Body of pancreas (tissue), 4 donors: ENCODE measurements at places on chromosomes 4 and X. TPM values are rescaled to one million over a fixed set of nuclear protein-coding genes. Genes with fewer than 3 reads are reported as not detected.
A peak's percentile ranks its signal among the peaks of the same experiment; 100 is the strongest.

- no peaks in the 10 kb centered on the region for H3K27me3 ChIP-seq
- no peak overlapping the region for H3K4me3 ChIP-seq
- no peaks in the 10 kb centered on the region for H3K36me3 ChIP-seq
- no peaks in the 10 kb centered on the region for H3K4me1 ChIP-seq
These were observed 180.8 kb downstream of the VEGFC start for GRCh38 chr4:176611951-176612350.

HAND2 gene
- 11.4 TPM for total RNA-seq

- H3K36me3 ChIP-seq: no peaks in the 10 kb centered on the region
- no peaks in the 10 kb centered on the region for H3K4me1 ChIP-seq
- no peak overlapping the region for H3K4me3 ChIP-seq
- no peaks in the 10 kb centered on the region for H3K27me3 ChIP-seq
- H3K27ac ChIP-seq: no peak overlapping the region
These were observed 58.5 kb downstream of the SLC2A9 start for GRCh38 chr4:9962611-9963314.

GRCh38 chr4:171279131-171279530 is 534.1 kb upstream of the GALNTL6 start:
- H3K27me3 ChIP-seq: no peaks in the 10 kb centered on the region
- DNase-seq: no peak
- no peak overlapping the region for H3K27ac ChIP-seq
- H3K4me1 ChIP-seq: no peaks in the 10 kb centered on the region
- H3K4me3 ChIP-seq: no peak overlapping the region
- no peaks in the 10 kb centered on the region for H3K36me3 ChIP-seq

- no peaks in the 10 kb centered on the region for H3K4me1 ChIP-seq
- DNase-seq: no peak
- no peak overlapping the region for H3K4me3 ChIP-seq
These were observed 68.5 kb upstream of the HMX1 start for GRCh38 chr4:8939840-8940742.

DNA sequence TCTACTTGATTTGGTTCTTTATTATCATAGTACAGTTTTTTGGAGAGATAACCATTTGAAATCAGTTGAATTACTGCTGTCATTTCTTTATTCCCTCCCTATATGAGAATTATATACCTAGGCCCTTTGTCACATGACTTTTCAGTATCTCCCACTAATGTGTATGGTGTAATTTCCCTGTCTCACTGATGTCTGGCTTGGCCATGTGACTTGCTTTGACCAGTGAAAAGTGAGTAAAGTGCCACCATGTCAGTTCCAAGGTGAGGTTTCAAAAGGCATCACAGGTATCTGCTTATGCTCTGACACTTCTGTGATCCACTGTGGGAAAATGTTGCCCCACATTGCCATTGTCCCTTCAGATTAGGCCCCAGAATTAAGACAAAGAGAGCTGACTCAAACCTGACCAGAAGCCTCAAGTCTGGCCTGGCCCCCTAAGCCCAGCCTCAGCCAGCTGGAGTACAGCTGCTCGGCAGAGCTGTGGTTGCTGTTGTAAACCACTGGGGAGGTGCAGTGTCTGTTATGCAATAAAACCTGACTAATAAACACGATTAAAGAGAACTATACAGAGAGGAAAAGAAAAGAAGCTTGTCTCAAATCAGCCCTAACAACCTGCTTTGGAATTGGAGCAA is 27.5 kb downstream of the SETD7 start:
- H3K27me3 ChIP-seq: no peaks in the 10 kb centered on the region
- no peaks in the 10 kb centered on the region for H3K4me1 ChIP-seq
- DNase-seq: no peak
- peaks cover 6% of the 10 kb centered on the region for H3K36me3 ChIP-seq
- no peak overlapping the region for H3K27ac ChIP-seq
- no peak overlapping the region for H3K4me3 ChIP-seq

FAT4 gene
- 3.3 TPM for total RNA-seq

SLAIN2 gene
- 13.2 TPM for total RNA-seq

CTBP1 gene
- 458 TPM for total RNA-seq

GRCh38 chr4:143270256-143270838 is 66.3 kb upstream of the GAB1 start:
- H3K4me3 ChIP-seq: no peak overlapping the region
- H3K27ac ChIP-seq: no peak overlapping the region
- no peaks in the 10 kb centered on the region for H3K36me3 ChIP-seq

MAOB gene
- total RNA-seq: 22.4 TPM

BTC gene
- 3.6 TPM for total RNA-seq

NPY5R gene
- total RNA-seq: 0.52 TPM

DNA sequence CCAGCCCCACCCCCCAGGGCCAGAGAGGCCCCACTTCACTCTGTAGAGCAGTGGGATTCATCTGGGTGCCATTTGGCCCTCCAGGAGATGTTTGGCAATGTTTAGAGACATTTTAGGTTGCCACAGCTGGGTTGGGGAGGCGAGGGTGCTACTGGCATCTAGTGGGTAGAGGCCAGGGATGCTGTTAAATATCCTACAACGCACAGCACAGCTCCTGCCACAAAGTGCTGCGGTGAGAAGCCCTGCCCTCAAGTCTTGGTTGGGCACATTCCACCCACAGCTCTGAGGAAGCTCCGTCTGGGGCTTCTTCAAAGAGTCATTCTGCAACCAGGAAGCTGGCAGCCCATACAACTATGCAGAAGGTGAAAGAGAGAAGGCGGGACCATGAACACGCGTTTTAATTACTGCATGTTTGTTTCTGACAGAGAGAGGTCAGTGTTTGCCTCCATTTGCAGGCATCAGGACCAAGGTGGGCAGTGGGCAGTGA is 48.1 kb upstream of the FAM9C start:
- H3K27me3 ChIP-seq: no peaks in the 10 kb centered on the region
- no peak for DNase-seq
- H3K36me3 ChIP-seq: no peaks in the 10 kb centered on the region
- H3K4me3 ChIP-seq: no peak overlapping the region
- no peak overlapping the region for H3K27ac ChIP-seq
- peaks cover 26% of the 10 kb centered on the region for H3K4me1 ChIP-seq

DOK7 gene
- 6.3 TPM for total RNA-seq

GRCh38 chr4:145580906-145581305 is 38.3 kb upstream of the MMAA start:
- no peak overlapping the region for H3K4me3 ChIP-seq
- no peak overlapping the region for H3K27ac ChIP-seq
- H3K36me3 ChIP-seq: no peaks in the 10 kb centered on the region
- no peaks in the 10 kb centered on the region for H3K27me3 ChIP-seq
- no peaks in the 10 kb centered on the region for H3K4me1 ChIP-seq

DNA sequence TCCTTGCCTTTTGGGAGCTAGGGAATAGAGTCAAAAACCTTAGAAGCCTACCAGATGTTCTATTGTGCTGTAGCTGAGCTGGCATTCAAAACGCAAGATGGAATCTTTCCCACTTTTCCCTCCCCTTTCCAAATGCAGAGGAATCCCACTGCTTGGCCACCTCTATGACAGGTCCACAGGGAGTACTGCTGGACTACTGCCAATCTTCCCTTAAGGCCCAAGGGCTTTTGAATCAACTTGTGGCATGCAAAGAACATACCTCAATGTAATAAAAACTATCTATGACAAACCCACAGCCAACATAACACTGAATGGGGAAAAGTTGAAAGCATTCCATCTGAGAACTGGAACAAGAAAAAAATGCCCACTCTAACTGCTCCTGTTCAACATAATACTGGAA is 139.2 kb upstream of the AGTR2 start:
- no peaks in the 10 kb centered on the region for H3K27me3 ChIP-seq
- H3K27ac ChIP-seq: no peak overlapping the region
- H3K4me3 ChIP-seq: no peak overlapping the region
- DNase-seq: no peak
- H3K4me1 ChIP-seq: no peaks in the 10 kb centered on the region
- H3K36me3 ChIP-seq: no peaks in the 10 kb centered on the region

- DNase-seq: peak; percentile 8
- H3K27me3 ChIP-seq: no peaks in the 10 kb centered on the region
- no peak overlapping the region for H3K27ac ChIP-seq
These were observed 56.6 kb upstream of the C4orf54 start for GRCh38 chr4:99714179-99714578.

TMPRSS11D gene
- total RNA-seq: not detected
